Left colon (tissue), 2 donors: ENCODE measurements at places on chromosomes 3 and 15.

- DNase-seq = no peak
Observed at GRCh38 chr3:12750223-12750622, 8.8 kb downstream of the TMEM40 start.

- no peak for DNase-seq
Observed at GRCh38 chr15:34847598-34847997, 52.2 kb upstream of the ACTC1 start.

- peak; percentile 72 for DNase-seq
Observed at GRCh38 chr15:62059816-62060112, 483 bp downstream of the VPS13C start.

GRCh38 chr3:147237991-147238390 lies 168.4 kb downstream of the ZIC4 start:
- DNase-seq = no peak

DNA sequence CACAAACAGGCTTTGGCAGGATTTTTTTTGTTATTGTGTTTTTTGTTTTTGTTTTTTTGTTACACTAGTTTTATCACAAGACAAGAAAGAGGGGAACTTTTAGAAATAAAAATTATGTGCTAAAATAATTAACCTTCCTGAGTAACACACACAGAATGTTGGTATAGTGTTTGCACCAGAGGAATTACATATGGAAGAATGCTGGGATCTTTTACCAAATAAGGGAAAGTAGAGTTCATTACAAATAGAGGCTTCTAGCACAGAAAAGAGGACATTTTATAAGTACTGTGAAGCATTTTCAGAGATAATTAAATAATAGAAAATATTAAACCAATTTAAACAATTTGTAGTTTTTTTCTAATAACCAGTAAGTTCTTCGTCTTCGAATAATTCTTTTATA lies 116.0 kb downstream of the IGF1R start:
- no peak for DNase-seq

- DNase-seq = no peak
Observed at GRCh38 chr3:175818811-175819464, 959.8 kb downstream of the NAALADL2 start.

DNA sequence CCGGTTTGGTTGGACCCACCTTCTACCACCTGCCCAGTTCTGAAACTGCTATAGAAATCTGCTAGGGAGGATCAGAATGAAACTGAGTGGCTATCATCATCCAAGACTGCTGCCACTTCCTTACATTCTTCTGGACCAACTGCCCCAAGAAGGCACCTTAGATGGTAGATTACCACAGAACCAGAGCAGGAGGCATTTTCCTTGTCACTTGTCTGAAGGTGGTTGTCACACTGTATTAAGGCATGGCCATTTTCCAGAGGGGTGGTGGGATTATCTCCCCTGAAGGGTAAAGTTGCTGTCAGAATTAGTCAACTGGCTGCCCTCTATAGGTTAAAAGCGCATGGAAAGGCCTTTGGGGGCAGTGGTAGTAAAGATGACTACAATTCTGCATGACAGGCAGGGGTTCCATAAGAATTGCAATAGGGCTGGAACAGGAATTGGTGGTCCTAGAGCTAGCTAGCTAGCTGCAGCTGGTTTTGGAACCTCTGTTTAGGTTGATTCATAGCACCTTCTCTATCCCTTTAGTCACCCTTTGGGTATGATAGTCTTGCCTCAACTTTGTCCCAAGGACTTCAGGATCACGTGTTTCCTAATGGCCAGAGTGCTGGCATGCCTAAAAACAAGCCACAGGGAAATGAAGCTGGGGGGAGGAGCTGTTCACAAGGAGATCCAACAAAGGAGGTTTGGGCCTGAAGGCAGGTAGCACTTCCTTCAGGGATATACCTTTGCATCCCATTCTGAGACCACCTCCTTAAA lies 4.8 kb upstream of the CSPG5 start:
- DNase-seq = no peak

GRCh38 chr3:7543294-7543880 lies 682.5 kb downstream of the GRM7 start:
- no peak for DNase-seq

- DNase-seq = no peak
Observed at GRCh38 chr3:11198070-11198469, 43.8 kb downstream of the HRH1 start.

DNA sequence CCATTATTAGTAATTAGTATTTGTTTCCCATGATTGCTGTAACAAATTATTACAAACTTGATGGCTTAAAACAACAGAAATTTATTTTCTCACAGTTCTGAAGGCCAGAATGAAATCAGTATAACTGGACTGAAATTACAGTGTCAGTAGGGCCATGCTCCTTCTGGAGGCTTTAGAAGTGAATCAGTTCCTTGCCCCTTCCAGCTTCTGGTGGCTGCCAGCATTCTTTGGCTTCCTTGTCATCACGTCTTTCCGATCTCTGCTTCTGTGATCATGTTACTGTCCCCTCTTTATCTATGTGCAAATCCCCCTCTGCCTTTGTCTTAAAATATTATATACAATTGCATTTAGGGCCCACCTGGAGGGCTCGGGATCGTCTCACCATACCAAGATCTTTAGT lies 92.0 kb downstream of the FOXB1 start:
- DNase-seq = no peak

DNA sequence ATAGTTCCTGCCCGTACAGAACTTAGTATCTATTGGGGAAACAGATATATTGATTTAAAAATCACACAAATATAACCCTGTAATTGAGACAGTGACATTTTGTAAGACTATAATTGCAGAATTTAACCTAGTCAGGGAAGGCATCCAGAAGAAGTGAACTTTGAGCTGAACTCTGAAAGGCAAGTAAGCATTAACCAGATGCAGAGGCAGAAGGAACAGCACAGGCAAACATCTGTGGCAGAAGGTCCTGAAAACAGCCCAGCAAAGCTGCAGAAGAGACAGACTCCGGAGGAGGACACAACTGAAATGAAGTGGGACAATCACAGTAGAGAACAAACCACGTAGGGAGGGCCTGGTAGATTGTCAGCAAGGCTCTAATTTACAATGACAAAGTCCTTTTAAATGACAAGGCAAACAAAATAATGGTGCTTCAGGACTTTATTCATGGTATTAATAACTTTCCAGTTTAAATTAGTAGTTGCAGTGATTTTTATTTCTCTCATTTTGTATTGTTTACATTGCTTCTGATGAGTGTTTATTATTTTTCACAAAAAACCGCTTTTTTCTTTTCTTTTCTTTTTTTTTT lies 14.5 kb downstream of the BCL2A1 start:
- DNase-seq = no peak

DNA sequence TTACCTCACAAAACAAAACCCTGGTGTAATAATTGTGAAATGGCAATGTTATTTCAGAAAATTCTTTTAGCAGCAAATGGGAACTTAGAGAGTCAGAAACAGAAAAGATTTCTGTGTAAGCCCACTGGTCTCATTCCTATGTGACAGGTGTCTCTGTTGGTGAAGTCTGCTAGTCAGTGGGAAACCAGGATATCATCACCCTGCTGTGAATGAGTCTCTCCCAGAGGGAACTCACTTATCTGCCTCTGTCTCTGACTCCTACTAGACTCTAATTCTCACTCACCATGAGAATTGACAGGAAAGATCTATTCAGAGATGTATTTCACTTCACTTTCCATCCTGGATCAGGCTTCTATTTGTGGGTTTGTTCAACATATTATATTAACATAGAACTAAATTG lies 266.0 kb downstream of the EPHA3 start:
- no peak for DNase-seq

DNA sequence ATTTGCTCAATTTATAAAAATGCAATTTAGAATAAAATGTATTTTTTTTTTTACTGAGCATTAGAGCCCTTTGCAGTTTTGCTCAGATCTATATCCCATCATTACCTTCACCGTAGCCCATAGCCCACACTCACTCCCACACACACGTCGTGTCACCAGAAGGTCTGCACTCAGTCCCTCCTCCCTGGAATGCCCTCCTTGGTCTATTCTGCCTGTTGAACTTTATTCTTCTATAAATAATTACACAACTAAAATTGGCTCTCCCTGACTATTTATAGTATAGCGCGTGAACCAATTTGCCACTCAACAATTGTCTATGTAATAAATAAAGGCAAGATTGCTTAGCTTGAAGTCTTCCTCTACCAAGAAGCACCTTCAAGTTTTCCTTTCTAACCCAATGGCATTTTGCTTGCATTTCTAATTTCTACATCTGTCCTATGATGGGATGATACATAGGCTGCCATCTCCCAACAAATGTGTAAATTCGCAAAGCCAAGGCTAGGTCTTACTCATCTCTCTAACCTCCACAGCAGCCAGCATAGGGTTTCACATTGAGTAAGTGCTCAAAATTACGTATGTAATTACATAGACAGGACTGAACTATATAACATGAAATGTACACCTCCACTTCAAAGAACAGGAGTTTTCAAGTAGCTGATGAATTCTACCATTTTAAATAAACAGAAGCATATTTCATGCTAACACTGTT lies 172.0 kb upstream of the HES1 start:
- DNase-seq = no peak

- no peak for DNase-seq
Observed at GRCh38 chr3:141447383-141447782, 39.4 kb upstream of the RASA2 start.

DNA sequence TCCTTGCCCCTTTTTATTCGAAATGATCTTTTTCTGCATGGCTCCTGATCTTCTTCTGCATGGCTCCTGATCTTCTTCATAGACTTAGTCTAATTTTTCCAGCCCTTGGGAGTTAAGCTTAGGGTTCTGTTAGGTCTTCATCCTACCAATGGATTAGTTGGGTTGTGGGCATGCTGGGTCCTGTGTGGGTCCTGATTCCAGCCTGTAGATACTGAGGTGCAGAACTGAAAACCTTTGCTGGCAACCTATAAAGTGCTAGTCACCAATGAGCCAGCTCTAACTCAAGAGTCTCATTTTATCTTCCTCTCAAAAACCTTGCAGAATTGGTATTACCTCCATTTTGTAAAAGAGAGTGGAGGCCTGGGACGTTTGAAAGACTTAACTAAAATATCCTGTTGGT lies 229.2 kb downstream of the CLSTN2 start:
- DNase-seq = no peak

GRCh38 chr3:190261015-190261414 lies 61.2 kb downstream of the CLDN1 start:
- DNase-seq = no peak

- peak; percentile 81 for DNase-seq
Observed at GRCh38 chr15:84734794-84735479, 13.5 kb upstream of the ZNF592 start.
